Stimulated activated naive CD4-positive, alpha-beta T cell treated with Interleukin-2 at 50 U/mL for 16 hours (primary cell): ENCODE measurements at places on chromosomes 5 and 9.

- no peak for DNase-seq
Measured at GRCh38 chr9:110777196-110777875, 108.7 kb downstream of the MUSK start.

DNA sequence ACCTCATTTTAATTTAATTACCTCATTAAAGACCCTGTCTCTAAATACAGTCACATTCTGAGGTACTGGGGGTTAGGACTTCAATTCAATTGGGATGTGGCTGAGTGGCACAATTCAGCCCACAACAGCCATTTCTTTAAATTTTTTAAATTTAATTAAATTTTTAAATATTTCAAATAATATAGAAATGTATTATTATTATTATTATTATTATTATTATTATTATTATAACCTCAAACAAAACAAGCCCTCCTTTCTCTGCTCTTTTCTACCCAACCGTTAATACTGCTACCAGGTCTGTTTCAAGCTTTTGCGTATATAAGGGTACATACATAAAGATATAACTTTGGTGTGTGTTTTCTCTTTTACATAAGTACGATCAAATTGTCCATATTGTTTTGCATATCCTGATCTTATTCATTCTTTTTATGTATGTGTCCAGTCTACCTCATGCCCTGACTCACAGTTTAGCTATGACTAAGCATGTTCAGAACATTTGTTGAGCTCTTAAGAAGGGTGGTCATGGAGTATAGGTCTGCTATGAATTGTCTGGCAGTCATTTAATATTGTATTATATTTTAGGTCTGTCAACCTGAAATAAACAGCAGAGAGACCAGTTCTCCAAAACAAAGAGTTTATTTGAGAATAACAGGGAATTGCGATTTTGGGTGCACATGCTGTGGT, 16.1 kb upstream of the RAB14 start:
- DNase-seq: no peak

- DNase-seq: no peak
Measured at GRCh38 chr5:440401-441201, 2.4 kb upstream of the EXOC3 start.

DNA sequence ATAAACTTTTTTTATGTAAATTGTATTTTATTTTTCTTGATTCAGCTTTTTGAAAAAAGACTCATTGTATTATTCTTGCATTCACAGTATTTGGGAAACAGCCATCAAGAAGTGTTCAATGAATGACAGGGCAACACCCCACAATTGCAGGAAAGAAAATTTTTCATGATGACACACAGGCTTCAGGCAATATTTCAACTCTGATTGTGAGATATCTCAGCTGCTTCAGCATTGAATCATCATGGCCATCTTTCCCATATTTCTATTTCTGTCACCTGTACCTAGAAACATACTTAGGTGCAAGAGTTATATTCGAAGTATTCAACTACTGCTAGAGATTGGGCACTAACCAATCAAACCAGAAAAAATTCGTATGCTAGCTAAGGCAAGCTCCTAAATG, 446.0 kb downstream of the ISL1 start:
- DNase-seq: no peak
